ENCODE measurements at places on chromosomes 1 and 21. TPM values are rescaled to one million over a fixed set of nuclear protein-coding genes. Genes with fewer than 3 reads are reported as not detected.

Gene SPRR3
- total RNA-seq, result 0.39 TPM

Gene KRTAP12-2
- not detected for total RNA-seq

Gene PLA2G2D
- not detected for total RNA-seq

Gene CSF3R
- total RNA-seq, result 6.8 TPM

Gene GLIS1
- 0.50 TPM for total RNA-seq

Gene S100A9
- 16.5 TPM for total RNA-seq

Gene CGN
- total RNA-seq, result 4.1 TPM

Gene CIART
- total RNA-seq, result 4.3 TPM

Gene SAMD13
- 6.5 TPM for total RNA-seq

Gene LENEP
- total RNA-seq, result not detected

Gene SLC44A3
- 8.3 TPM for total RNA-seq

Gene ZBED6
- total RNA-seq, result 17.7 TPM

Gene CRB1
- total RNA-seq, result 36.8 TPM

Gene GBP6
- total RNA-seq, result 0.22 TPM

Gene SEC22B
- 25.5 TPM for total RNA-seq

Gene FMO5
- total RNA-seq, result 3.1 TPM

Gene CYP4B1
- total RNA-seq, result 0.59 TPM
